ENCODE measurements at places on chromosomes 12 and 14.

DNA sequence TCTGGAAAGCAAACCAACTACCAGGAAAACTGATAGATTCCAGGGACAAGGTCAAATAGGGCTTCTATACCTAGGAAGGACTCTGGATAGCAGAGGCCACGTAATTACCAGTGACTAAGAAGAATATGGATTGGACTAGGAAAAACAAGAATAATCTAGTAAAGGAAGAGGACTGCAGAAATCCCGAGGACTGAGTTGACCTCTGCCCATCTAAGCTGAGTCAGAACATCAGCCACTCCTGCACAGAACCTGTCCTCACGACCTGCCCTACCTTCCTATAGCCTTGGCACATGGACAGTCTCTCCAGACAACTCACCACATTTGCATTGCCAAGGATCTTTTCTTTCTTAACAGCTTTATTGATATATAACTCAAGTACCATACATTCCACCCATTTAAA lies 2.3 kb downstream of the OR6J1 start:
- no peak for DNase-seq

DNA sequence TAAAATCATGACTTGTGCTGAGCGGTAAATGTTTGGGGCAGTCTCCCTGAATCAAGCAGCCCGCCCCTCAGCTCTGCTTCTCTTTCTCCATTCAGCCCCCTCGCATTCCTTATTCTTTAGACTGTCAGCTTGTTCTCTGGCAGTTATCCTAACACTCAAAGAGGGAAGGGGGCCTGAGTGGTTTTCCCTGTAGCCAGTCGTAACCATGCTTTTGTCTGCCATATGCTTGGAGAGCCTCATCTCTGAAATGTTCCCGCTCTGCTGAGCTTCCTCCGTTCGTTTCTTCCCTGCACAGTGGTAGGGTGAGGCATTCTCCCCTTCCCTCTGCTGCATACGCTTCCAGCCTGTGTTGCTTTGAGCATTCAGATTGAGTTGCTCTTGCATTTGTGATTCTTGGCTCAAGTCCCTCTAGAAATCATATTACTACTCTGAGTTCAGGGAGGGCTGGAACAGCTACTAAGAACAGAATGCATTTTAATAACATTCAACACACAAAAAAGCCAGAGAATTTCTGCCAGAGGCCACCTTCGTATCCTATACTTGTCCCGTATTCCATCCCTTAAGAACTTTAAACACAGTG lies 119.7 kb downstream of the FBXL14 start:
- DNase-seq, result no peak

- no peak for DNase-seq
Measured at GRCh38 chr12:67515679-67516340, 132.7 kb upstream of the DYRK2 start.

DNA sequence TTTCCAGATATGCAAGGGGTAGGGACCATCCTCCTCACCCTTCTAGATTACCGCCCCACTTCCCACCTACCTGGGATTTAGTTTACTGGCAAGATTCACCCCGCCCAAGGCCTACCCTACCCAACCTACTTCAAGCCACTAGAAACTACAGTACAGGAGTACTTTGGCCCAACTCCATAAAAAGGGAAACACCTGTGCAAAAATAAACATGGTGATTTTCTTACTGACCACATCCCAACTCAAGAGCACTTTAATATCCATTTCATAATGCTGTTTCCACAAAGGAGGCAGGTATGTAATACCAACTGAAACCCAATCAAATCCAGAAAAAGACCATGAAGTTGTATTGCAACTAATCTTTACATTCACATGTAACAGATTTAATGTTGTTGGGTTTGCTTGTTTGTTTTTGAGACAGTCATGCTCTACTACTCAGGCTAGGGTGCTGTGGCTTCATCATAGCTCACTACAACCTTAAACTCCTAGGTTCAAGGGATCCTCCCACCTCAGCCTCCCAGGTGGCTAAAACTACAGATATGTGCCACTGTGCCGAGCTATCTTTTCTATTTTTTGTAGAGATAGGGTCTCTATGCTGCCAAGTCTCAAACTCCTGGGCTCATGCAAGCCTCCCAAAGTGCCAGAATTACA lies 41.7 kb upstream of the RAP1B start:
- no peak for DNase-seq

Data from MV-4-11 (cell line).